Stimulated activated CD4-positive, alpha-beta T cell treated with anti-CD3 and anti-CD28 coated beads, Interleukin-12 subunit alpha, Interleukin-12 subunit beta, amount 100 ng/mL, for 4 hours (primary cell): ENCODE measurements at places on chromosomes 16 and 17.

GRCh38 chr17:42273474-42274252 lies 2.5 kb downstream of the STAT5B start:
- no peak for DNase-seq

DNA sequence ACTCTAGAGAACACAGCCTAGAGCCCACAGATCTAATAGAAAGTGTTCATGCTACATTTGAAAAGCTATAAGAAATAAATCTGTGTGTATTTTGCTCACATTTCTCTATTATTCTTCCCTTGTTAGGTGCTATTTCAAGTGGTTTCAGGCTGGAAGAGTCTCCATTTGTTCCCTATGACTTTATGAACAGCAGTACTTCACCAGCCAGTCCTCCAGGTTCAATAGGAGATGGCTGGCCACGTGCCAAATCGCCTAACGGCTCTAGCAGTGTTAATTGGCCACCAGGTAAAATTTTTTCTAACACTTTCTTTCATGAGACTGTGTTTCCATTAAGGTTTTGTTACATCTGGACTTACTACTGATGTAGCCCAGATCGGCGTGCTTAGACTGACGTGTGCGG lies 30.7 kb upstream of the SLC5A11 start:
- no peak for DNase-seq

DNA sequence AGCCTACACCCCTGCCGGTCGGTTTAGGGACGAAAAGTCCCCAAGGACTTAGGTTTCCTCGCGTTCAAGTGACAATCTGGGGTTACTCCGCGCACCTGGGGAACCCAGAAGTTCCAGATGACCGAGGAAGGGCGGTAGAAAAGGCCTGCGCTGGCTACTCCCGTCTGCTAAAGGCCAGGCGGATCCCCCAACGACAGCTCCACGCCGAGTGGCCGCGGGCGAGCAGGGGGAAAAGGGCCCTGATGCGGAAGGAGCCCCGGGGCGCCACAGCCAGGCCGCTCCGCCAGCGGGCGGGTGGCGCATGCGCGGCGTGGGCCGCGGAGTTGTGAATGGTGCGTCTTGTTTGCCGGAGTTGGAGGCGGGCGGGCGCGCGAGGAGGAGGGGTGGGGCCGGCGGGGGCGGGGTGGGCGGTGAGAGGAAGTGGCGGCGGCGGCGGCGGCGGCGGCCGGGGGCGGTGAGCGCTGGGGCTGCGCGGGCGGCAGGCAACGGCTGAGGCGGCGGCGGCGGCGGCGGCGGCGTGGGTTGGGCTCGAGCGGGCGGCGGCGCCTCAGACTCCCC lies at the start of gene CBFB:
Gene CBFB, plus strand, starts transcription at position 454 of the 558 bp plus-strand sequence. CDS start 259 bp downstream, outside the sequence.
- DNase-seq, result peak; percentile 91

DNA sequence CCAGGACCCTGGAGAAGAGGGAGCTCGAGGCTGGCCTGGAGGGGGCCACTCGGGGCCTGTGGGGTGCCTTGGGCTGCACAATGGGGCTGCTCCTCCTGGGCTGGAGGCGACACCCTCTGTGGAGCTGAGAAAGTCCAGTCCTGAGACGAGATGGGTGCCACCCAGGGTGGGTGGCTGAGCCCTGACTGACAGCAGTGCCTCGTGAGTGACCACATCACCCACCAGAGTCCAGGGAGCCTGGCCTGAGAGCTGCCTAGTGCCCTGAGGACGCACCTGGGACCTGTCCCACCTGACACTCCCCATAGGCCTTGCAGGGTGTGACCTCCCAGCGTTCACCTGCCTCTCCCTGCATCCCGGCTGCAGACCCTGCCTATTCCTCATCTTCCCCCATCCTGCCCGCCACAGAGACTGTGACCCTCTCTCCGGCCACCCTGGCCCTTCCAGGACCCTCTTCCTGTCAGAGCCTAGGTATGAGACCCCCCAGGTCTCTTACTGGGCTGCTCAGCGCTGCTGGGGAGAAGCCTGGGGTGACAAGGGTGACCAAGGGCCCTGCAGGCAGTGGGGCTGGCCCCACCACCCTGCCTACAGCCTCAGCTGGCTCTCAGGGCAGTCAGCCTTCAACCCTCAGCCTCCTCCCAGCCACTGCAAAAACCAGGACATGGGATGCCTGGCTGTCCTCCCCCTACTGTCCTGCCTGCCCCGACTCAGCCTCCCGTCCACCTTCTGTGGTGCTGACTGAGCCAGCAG lies 41.2 kb downstream of the TNFRSF13B start:
- DNase-seq, result no peak

DNA sequence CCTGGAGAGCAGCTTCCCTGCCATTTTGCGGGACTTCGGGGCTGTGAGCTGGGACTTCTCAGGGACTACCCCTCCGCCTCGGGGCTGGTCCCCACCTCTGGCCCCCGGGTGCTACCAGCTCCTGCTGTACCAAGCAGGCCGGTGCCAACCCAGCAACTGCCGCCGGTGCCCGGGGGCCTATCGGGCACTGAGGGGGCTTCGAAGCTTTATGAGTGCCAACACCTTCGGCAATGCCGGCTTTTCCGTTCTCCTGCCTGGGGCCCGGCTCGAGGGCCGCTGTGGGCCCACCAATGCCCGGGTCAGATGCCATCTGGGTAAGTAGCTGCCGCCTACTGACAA lies 1.3 kb downstream of the ASPHD1 start:
- DNase-seq, result no peak

- DNase-seq, result no peak
Observed at GRCh38 chr17:70254735-70255460, 85.6 kb downstream of the KCNJ2 start.

DNA sequence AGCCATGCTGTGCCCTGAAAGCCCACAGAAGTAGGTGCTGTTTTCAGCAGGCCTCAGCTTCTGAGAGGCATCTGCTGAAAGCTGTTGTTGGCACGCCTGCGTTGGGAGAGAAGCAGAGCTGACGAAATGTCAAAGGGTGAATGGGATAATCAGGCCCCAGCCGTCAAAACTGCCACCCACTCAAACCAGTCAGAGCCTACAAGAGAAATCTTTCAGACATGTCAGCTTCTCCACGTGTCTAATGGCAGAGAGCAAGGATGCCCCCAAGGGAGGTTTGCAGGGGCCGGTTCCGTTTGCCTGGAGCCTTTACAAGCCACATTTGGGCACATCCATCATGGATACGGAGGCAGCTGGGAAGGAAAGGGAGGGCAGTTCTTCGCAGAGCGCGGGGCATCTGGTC lies 568.2 kb upstream of the EEF2KMT start:
- no peak for DNase-seq

- DNase-seq, result no peak
Observed at GRCh38 chr16:83652943-83653342, 154.8 kb upstream of the HSBP1 start.

DNA sequence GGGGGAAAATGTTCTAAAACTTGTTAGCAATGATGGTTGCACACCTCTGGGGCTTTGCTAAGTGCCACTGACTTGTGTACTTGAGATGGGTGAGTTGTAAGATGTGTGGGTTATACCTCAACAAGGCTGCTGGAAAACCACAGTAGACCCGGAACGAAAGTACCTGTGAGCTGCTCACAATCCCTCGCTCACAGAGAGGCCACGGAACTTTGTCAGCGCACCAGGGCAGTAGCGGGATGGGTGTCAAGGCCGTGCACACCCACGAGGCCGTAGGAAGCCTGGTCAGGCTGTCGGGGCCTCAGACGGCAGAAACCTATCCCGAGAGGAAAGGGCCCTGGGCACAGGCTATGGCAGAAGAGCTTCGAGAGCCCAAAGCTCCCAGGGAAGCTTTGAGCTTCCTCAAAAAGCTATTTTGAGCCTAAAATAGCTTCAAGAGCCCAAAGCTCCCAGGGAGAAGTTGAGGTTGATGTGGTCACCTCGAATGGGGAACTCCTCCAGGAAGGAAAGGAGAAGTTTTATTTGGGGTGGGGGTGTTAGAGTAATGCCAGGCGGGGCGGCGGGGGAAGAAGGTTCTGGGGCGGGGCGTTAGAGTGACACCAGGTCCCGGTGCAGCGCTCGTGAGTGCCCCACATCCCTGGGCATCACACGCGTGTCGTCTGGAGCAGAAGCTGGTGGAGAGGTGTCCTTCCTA lies 19.0 kb downstream of the CBFA2T3 start:
- DNase-seq, result no peak
